ENCODE measurements at places on chromosomes 6 and 20. TPM values are rescaled to one million over a fixed set of nuclear protein-coding genes. Genes with fewer than 3 reads are reported as not detected.
A peak's percentile ranks its signal among the peaks of the same experiment; 100 is the strongest.

The TNF gene
- total RNA-seq, result 1.7 TPM

- no peak for DNase-seq
Observed at GRCh38 chr6:44339763-44340625, 2.5 kb upstream of the SPATS1 start.

- DNase-seq, result no peak
Observed at GRCh38 chr6:40809627-40810026, 222.5 kb upstream of the LRFN2 start.

The GGTLC1 gene
- 0.32 TPM for total RNA-seq

DNA sequence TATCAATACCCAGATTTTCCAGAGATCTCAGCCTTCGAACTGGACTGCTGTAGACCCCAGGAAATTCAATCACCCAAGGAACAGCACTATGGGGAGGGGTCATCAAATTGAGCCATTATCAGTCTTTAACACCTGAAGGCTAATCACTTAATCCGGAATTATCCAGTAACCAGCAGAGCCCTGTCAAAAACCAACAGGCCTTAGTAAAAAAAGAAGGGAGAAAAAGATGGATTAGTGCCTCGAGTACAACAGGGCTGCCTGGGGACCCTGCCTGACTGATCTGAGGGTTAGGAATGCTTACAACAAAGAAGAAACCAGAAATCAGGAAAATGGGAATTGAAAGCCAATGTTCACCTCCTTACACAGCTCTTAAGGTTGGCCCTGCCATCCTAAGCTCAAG is 7.6 kb downstream of the RRAGD start:
- DNase-seq, result no peak

DNA sequence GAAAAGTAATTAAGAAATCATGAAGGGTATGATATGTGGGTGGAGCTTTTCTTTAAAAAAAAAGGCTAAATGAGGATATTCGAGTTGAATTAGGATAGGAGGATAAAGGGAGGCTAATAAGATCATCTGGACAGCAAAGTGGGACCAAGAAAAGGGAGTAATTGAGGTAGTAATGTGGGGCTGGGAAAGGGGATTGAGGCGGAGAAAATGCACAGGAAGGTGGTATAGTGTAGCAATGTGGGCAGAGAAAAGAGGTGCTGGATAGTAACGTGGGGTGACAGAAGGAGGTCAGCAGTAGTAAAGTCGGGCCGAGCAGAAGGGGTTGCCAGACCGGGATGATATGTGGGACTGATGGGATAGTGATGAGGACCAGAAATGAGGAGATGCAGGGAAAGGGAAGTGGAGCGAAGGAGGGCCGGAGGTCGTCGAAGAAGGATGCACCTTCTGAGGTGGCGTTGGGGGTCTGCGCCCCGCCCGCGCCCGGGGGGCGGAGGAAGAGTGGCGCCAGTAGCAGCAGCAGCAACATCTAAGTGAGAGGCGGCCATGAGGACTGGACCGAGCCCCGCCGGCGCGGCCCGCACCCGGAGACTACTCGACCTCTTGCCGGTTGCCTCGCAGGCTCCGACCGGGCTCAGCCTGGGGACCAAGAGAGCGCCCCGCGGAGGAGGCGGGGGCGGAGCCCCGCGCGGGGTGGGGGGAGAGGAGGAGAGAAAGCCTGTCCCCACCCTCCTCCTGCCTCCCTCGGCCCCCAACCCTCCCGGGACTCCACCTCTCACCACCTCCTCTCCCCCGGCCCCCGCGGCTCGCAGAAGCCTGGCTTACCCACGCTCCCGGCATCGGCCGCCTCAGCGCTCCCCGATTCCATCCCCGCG is 887 bp downstream of the GABBR1 start:
- DNase-seq, result peak; percentile 56

DNA sequence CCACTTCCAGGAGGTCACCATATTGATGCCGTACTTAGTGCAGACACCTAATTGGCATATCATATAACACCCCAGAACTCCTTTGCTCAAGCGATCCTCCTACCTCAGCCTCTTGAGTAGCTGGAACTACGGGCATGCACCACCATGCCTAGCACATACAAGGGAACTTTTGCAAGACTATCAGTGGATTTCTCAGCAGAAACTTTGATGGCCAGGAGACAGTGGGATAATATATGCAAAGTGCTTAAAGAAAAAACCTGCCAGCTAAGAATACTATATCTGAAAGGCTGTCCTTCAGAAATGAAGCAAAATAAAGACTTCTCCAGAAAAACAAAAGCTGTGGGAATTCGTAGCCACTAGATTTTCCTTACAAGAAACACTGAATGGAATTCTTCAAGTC is 387.1 kb downstream of the DHX35 start:
- DNase-seq, result no peak

DNA sequence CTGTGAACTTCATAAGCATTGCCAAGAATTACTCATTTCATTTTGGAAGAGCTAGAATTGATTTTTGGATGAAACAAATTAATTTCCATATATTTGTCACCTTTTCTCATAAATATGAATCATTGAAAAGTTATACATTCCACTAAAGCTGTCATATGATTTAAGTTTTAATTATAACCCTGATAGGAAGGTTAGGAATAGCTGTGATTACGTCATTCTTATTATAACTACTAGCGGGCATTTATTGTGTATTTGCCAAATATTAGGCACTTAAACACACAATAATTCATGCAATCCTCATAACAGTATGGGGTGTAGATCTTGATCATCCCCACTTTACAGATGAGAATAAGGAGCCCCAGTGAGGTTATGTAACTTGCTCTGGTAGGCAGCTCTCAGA is 77.4 kb upstream of the ENPP5 start:
- DNase-seq, result no peak

GRCh38 chr6:255041-255750 is 37.1 kb upstream of the DUSP22 start:
- no peak for DNase-seq

DNA sequence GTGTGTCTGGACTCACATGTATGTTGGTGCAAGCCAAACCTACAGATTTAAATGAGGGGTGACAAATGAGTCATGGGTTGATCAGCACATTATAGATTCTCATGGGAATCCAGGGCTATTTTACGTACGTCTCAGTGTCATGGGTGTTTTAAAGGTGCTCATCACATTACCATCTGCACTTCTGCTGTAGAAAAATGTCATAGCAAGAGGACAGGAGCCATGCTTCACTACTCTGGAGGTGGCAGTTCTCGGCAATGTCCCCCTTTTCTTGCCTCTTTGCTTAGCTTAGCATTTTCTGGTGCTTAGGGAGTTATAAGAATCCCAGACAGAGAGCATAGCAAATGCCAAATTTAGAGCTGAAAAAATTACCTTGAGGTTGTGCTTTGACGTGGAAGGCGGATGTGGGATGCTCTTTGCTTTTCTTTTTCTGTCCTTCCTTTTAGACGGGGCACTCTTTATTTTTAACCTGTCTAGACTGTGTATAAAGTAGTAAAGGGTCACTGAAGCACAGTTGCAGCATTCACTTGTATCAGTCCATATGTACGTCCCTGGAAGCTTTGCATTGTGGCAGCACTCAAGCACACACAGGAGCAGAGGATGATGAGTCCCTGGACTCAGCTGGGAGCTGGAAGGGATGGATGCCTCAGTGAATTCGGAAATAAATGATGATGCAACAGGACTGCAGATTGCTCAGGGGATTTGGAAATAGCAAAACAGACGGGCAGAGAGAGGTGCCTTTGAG is 139.7 kb downstream of the SYNDIG1 start:
- no peak for DNase-seq

GRCh38 chr20:19826179-19826914 is 68.3 kb downstream of the RIN2 start:
- no peak for DNase-seq

The SRSF12 gene
- total RNA-seq, result 0.51 TPM

The LY6G6D gene
- total RNA-seq, result 0.90 TPM

GRCh38 chr6:122788208-122788607 is 850 bp upstream of the SMPDL3A start:
- DNase-seq, result no peak

The TRIM38 gene
- 12.6 TPM for total RNA-seq

- no peak for DNase-seq
Observed at GRCh38 chr20:51199920-51200319, 177.0 kb upstream of the KCNG1 start.

The DLL1 gene
- 24.0 TPM for total RNA-seq

DNA sequence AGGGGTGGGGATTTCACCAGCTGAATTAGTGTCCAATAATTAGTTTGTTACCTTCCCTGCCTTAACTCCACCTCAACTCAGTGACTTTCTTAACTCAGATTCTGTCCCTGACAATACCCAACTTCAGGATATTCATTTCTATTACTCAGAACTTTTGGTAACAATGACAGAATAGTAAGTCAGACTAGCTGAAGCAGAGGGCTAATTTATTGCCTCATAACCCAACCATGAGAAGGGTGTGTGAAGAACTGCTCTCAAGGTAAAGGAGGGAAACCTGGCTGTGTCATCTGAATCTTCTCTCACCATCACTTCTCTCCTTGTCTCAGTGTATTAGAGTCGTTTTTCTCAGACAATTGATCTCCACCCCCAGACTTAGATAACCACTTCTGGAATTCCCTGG is 1.2 kb upstream of the PI3 start:
- no peak for DNase-seq

The PDE7B gene
- total RNA-seq, result 2.2 TPM

GRCh38 chr6:124119596-124119995 is 315.9 kb downstream of the NKAIN2 start:
- no peak for DNase-seq

- DNase-seq, result no peak
Observed at GRCh38 chr20:24682496-24682985, 213.1 kb downstream of the SYNDIG1 start.

- DNase-seq, result no peak
Observed at GRCh38 chr6:97812940-97813339, 529.9 kb upstream of the MMS22L start.

DNA sequence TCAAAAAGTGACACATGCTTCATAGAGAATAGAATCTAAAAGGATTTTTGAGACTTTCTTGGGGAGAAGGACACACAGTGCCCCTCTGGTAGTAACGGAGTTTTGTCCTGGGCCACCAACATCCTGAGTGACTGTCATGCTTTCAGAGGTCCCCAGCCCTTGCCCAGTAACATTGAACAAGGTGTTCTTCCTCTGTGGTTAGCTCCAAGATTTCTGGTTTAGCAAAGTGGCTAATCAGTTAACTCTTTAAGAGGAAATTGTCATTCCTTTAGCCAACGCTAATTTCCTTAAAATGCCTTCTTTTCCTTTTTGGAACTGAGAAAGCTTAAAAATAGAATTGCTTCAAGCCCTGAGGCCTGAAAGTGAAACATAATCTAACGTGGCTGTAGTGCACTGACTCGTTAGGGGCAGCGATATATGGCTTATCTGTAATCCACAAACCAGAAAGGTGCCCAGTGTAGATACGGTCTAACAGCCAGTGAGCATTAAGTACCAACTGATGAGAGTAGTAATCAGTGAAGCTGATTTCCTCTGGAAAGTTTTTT is 7.8 kb downstream of the E2F3 start:
- no peak for DNase-seq

DNA sequence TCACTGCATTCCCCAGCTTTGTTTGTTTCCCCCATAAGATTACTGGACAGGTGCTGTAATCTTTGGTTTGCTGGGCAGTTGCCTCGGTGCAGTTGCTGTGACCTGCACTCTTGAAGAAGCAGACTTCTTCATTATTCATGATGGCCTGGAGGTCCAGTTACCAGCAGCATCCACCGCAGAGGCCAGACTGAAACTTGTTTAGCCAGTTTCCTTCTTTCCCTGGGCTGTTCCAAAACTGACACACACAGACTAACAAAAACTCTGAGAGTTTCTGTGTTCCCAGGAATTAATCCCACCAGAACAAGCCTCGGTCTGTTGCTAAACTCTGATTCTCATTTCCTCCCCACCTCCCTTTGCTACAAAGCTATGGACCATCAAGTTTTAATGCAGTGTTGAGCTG is 144.1 kb downstream of the QRSL1 start:
- no peak for DNase-seq

- DNase-seq, result no peak
Observed at GRCh38 chr6:14380901-14381828, 263.6 kb downstream of the CD83 start.

DNA sequence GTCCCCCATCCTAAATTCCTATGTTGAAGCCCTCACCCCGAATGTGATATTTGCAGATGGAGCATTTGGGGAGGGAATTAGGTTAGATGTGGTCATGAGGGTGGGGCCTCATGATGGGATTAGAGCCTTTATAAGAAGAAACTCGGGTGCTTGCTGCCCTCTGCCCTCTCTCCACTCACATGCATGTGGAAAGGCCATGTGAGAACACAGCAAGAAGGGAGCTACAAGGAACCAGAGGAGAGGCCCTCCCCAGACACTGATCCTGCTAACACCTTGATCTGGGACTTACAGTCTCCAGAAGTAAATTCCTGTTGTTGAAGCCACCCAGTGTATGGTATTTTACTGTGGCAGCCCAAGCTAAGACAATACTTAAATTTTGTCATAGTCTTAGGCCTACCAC is 69.6 kb upstream of the TULP1 start:
- no peak for DNase-seq

The ZBTB46 gene
- 3.1 TPM for total RNA-seq

DNA sequence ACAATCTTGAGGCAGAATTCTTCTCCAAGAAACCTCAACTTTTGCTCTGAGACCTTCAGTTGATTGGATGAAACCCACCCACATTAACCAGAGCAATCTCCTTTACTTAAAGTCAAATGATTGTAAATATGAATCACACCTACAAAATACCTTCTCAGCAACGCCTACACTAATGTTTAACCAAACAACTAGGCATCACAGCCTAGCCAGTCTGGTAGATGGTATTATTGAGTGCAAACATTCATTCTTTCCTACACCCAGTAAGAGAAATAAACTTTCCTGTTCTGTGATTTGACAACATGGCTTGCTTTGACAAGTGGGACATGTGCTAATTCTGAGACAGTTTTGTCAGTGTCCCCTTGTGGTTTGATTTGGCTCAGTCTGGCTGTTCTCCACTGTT is 252.2 kb downstream of the HACE1 start:
- DNase-seq, result peak; percentile 20

The SLC17A9 gene
- 6.4 TPM for total RNA-seq

DNA sequence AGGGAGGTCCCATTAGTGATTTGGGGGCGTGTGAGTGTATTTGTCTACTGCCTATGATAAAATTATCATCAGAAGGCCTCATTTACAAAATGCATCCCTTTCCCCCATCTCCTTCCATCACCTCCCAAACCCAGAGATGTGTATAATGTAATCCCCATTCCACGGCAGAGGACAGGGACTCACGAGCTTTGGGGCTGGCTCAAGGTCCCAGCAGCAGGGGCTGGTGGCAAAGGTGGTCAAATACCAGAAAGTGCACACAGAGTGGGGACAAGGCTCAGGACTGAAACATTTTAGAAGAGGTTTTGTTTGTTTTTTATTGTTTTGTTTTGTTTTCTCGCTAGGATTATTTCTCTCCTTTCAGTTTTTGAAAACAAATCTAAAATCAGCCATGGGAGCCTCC is 68.5 kb upstream of the TOP1 start:
- no peak for DNase-seq

GRCh38 chr20:10565191-10565921 is 108.4 kb downstream of the JAG1 start:
- DNase-seq, result no peak

GRCh38 chr6:32129297-32130088 is 595 bp downstream of the FKBPL start:
- DNase-seq, result peak; percentile 46

The BTN1A1 gene
- total RNA-seq, result not detected

Data from mucosa of descending colon (tissue), 3 donors.